ENCODE measurements at places on chromosomes 12 and 14. TPM values are rescaled to one million over a fixed set of nuclear protein-coding genes. Genes with fewer than 3 reads are reported as not detected.

ADAM21 gene
- total RNA-seq: not detected

RERGL gene
- total RNA-seq: not detected

RIPK3 gene
- 6.4 TPM for total RNA-seq

GRCh38 chr14:92153581-92153980 is 31.8 kb downstream of the CPSF2 start:
- DNase-seq: no peak
- H3K4me1 ChIP-seq: peaks cover 22% of the 10 kb centered on the region
- H3K27ac ChIP-seq: peak overlapping the region; percentile 63
- H3K4me3 ChIP-seq: no peak overlapping the region
- no peaks in the 10 kb centered on the region for H3K36me3 ChIP-seq

DNA sequence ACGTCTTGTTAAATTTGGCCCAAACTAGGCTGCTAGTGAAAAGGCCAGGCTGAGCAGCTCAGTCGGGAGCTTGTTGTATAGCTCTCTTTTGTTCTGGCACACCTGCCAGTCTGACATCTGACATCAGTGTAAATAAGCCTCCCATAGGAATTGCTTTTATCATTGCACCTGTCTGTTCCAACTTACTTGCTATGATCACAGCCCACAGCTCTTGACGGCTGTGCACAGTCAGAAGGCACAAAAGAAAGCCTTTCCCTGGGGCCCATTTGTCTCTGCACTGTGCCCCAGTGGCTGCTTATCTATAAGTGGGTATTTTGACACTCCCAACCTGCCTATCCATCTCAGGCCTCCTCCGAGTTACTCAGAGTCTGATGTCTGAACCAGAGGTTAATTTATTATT is 324.5 kb downstream of the NUAK1 start:
- no peak overlapping the region for H3K4me3 ChIP-seq
- H3K4me1 ChIP-seq: no peaks in the 10 kb centered on the region
- no peaks in the 10 kb centered on the region for H3K27me3 ChIP-seq
- no peak for DNase-seq
